ENCODE measurements at places on chromosomes 6 and 20. TPM values are rescaled to one million over a fixed set of nuclear protein-coding genes. Genes with fewer than 3 reads are reported as not detected.

CFAP61 gene
- total RNA-seq = 0.12 TPM

CMTR1 gene
- total RNA-seq = 26.4 TPM

ESR1 gene
- not detected for total RNA-seq

DEFB124 gene
- total RNA-seq = not detected

NOX3 gene
- total RNA-seq = not detected

HLA-G gene
- total RNA-seq = not detected

SLC22A2 gene
- total RNA-seq = not detected

AIG1 gene
- total RNA-seq = 115 TPM

VSX1 gene
- 2.8 TPM for total RNA-seq

CPNE5 gene
- not detected for total RNA-seq

SOX4 gene
- total RNA-seq = 10.8 TPM

CRYBG1 gene
- 74.4 TPM for total RNA-seq

MAFB gene
- 2.9 TPM for total RNA-seq

IP6K3 gene
- 1.1 TPM for total RNA-seq

UBR2 gene
- total RNA-seq = 22.6 TPM

PLTP gene
- 47.1 TPM for total RNA-seq

PABPC1L gene
- total RNA-seq = 6.2 TPM

KIF25 gene
- 0.39 TPM for total RNA-seq

GSS gene
- 112 TPM for total RNA-seq

TSBP1 gene
- total RNA-seq = not detected

HUS1B gene
- 0.98 TPM for total RNA-seq

KIAA1755 gene
- 1.1 TPM for total RNA-seq

WDR27 gene
- 12.3 TPM for total RNA-seq

ZNF334 gene
- not detected for total RNA-seq

RARS2 gene
- 34.7 TPM for total RNA-seq

TMEM181 gene
- 32.6 TPM for total RNA-seq

LIN28B gene
- total RNA-seq = 0.29 TPM

DDX43 gene
- total RNA-seq = not detected

C20orf144 gene
- 0.24 TPM for total RNA-seq

MYLK4 gene
- total RNA-seq = 0.29 TPM

TMEM151B gene
- total RNA-seq = not detected

CTAGE9 gene
- not detected for total RNA-seq

SAMD3 gene
- 0.96 TPM for total RNA-seq

C20orf202 gene
- total RNA-seq = not detected

PPP2R5D gene
- 81.0 TPM for total RNA-seq

MYH7B gene
- not detected for total RNA-seq

PHACTR1 gene
- 5.9 TPM for total RNA-seq

CAGE1 gene
- total RNA-seq = not detected
